ENCODE measurements at places on chromosomes 2 and 18.

GRCh38 chr2:75113231-75113869 lies 86.0 kb downstream of the TACR1 start:
- DNase-seq, result no peak

- DNase-seq, result no peak
These were observed 6.2 kb downstream of the STK39 start for GRCh38 chr2:168241208-168241607.

GRCh38 chr2:68739595-68740399 lies 5.2 kb downstream of the ARHGAP25 start:
- no peak for DNase-seq

- DNase-seq, result no peak
These were observed 67.3 kb downstream of the ASB1 start for GRCh38 chr2:238493880-238494572.

GRCh38 chr18:35096677-35097011 lies 55.4 kb downstream of the MAPRE2 start:
- no peak for DNase-seq

GRCh38 chr2:160387558-160388262 lies 105.9 kb downstream of the RBMS1 start:
- DNase-seq, result no peak

DNA sequence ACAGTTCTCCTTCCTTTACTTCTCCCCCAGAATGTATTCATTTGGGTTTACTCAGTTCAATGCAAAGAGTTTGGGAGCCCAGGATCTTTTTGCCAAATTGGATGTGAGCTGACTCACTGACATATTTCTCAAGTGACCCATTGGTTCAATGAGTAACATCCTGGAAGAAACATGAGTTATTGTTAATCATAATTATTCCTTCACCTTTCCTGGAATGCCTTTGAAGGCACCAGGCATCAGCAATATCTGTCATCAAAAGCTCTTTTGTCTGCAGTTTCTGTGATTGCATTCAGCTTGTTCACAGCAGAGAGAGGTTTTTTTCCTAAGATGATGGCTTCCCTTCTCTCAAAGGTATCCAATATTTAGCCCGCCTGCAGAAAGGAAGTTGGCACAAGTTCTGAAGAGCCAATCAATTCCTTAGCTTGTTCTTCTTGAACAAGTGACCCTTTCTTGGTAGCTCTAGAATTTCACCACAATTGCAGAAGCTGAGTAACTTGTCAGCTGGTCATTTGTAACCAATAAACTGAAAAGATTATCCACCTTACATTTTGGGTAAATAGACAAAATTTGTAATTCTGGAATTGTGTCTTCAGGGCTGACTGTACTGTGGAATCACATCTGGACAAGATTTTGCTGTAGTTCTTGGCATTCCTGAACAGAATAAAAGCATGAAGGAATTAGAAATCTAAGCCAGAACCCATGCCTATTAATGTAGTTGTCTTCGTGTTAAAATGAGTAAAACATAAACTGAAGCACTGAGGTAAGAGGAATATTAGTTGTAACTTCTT lies 72.2 kb upstream of the TMEM17 start:
- no peak for DNase-seq

- no peak for DNase-seq
These were observed 110.5 kb downstream of the DYSF start for GRCh38 chr2:71563872-71564271.

DNA sequence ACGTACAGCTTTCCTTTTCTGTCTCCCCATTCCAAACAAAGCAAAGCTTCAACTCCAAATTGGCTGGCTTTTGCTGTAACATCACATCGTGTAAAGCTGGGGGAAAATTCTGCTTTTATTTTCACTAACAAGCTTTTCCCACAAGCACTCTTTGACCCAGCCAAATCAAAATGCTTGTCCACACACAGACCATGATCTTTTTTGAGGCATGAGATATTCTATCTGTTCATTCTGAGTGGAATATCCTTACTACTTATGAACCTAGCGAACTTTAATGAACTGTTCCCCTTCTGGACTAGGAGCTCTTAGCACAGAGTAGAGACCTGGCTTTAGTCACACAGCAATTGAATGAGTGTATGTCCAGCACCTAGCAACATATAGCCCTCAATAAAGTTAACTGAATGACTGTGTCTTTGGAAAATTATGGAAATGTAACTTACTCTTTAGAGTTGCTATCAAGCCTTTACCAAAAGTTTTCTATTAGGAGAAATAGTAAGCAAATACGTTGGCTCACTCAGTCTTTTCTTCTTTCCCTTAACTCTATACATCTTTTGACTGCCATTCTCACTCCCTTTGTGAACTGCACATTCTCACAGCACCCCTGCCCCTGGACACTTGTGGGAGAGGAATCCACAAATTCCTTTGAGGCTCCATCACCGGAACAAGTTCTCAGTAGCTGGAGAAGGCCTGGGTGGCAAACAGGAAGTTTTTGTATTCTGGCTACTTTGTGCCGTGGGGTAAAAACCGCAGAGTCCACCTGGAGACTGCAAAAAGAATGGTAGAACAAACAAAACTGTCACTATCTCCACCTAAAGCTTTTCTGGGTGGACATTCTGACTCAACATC lies 1.3 kb upstream of the UBE2E3 start:
- DNase-seq, result no peak

GRCh38 chr2:78070693-78071092 lies 548.5 kb upstream of the LRRTM4 start:
- DNase-seq, result no peak

DNA sequence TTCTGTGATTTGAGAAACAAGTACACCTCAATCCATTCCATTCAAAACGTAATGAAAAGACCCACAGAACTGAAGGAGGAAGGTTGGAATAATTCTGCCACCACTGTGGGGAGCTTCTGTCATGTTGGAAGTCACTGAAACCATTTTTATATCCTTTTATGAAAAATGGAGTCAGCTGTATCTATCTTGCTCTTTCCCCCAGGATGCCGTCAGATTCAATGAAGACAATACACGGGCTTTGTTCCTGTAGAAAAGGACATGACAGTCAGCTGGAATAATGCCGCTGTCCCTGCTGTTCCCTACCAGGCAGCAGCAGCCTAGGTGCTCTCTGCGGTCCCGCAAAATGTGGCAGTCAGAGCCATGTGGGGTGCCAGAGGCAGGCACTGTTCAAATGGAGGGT lies 52.5 kb upstream of the APCDD1 start:
- DNase-seq, result no peak

GRCh38 chr18:13623348-13623747 lies 103.0 kb downstream of the FAM210A start:
- no peak for DNase-seq

DNA sequence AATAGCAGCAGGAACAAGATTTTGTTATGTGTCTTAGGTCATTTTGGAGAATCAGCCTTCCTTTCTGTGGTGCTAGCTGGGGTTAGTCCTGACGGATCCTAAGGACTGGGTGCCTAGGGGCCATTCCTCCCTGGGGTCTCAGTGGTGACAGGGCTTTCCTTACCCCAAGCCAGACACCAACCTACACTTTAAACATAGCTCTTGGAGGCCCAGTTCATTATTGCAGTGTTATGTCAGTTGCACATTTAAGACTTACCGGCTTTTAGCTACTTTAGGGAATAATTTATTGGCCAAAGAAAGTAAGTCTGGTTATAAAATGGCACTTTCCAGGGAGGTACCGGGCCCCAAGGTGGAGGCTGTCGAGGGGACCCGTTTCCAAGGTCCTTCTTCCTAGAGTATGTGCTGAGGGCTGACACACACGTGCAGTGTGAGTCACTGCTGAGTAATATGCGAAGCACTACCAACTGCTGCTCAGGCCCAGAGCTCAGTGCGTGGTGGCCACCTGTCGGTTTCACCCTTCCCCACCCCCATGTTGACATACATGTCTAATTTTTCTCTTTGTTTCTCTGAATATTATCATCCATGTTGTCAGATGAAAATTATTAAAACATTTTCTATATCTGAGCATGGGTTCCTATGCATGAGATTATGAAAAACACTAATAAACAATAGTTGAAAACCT lies 37.0 kb upstream of the GRHL1 start:
- no peak for DNase-seq

DNA sequence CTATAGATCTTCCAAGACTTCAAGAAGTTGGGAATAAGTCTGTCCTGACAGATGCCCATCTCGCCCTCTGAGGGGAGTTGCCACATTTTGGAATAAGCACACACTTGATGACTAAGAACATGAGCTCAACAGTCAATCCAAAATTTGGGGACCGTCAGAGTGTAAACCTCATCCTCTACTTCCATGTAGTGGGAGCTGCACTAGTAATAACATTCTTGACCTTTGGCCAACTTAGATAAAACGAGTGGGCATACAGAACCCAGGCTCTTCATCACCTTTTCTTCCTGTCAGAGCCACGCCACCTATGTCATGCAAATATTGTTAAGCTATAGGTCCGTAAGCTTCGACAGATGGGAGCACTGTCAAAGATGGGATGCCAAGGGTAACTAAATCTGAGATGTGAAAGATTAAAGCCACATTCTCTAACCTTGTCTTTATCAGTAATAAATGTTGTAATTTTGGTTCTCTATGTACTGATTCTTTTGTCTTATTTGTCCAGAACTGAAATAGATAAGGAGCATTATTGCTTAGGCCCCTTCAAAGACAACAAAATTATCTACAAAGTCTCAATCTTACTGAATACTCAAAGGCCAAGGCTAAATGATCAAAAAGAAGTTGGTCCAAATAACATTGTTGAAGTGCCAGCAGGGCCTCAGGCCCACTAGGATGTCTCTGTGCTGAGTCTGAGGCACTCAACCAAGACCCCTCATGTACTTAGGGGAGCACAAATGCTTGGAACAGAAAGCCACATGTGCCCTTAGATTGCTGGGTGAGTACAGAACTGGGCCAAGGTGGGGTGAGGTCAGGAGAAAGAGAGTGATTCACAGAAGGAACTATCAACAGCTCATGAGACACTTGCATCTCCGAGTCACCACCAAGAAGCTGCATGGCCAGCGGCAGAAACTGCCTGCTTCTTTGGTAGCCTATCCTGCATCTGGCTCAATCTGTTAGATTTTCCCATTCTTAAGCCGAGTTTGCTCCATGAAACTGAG lies 15.0 kb downstream of the CDH2 start:
- DNase-seq, result no peak

DNA sequence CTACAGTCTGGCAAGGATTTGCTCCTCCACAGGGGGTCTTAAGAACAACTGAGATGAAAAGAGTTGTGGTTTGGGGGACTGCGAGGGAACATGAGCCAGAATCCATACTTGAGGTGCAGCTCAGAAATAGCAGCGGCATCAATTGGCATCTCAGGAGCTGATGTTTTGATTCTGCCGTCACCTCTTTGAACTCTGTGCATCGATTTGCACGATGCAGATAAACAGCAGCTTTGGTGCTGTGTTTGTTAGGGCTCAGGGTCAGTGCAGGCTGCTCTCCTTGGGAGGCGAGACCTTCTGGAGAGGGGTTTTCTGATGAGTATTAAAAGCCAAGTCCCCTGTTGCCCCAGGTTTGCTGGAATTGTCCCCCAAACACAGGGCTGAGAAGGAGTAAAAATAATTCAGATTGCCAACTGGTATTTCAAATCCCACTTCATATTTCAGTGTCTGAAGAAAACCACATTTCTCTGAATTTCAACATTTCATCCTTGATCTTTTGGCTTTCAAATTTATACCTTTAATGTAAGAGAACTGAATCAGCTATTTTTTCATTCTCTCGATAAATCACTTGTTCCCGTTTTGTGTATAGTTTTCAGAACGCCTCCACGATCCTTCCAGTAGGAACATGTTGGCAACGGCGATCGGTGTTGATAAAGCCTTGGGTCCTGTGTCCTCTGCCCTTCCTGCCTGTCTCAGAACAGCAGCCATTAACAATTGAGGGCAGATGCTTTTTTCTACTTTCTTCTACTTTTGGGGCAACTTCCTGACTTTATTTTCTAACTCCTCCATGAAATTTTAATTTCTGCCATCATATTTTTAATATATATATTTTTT lies 65.0 kb downstream of the RAB31 start:
- DNase-seq, result no peak

DNA sequence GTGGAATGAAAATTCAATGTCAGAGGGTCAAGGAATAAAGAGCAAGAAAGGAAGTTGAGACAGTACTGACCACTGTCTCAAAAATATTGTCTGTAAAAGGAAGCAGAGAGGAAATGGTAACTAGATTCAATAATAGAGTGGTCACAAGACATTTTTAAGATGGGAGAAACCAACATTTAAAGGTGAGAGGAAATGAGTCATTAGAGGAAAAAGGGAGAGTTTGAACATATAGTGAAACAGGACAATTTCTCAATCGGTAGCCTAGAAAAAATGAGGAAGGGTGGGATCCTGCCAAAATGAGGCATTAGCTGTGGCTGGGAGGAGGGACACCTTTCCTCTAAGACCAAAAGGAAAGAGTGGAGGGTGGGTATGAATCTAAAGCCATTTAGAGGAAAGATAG lies 288.5 kb downstream of the SP3 start:
- DNase-seq, result no peak

DNA sequence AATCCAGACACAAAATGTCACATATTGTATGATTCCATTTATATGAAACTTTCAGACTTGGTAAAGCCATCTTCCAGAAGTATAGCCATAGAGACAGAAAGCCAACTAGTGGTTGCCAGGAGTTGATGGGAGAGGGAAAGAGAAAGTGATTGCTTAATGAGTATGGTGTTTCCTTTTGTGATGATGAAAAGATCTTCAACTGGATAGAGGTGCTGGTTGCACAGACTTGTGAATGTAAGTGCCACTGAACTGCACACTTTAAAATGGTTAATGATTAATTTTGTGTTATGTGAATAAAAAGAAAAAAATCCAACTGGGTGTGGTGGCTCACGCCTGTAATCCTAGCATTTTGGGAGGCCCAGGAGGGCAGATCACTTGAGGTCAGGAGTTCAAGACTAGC lies 135.3 kb upstream of the SLC1A4 start:
- DNase-seq, result no peak

DNA sequence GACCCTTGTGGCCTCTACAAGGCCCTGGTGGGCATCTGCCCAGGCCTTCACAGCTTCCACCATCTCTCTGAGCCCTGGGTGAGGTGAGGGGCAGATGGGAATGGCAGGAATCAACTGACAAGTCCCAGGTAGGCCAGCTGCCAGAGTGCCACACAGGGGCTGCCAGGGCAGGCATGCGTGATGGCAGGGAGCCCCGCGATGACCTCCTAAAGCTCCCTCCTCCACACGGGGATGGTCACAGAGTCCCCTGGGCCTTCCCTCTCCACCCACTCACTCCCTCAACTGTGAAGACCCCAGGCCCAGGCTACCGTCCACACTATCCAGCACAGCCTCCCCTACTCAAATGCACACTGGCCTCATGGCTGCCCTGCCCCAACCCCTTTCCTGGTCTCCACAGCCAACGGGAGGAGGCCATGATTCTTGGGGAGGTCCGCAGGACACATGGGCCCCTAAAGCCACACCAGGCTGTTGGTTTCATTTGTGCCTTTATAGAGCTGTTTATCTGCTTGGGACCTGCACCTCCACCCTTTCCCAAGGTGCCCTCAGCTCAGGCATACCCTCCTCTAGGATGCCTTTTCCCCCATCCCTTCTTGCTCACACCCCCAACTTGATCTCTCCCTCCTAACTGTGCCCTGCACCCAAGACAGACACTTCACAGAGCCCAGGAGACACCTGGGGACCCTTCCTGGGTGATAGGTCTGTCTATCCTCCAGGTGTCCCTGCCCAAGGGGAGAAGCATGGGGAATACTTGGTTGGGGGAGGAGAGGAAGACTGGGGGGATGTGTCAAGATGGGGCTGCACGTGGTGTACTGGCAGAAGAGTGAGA lies 2.0 kb downstream of the PROC start:
- no peak for DNase-seq
